ENCODE measurements at places on chromosomes 11 and 22. TPM values are rescaled to one million over a fixed set of nuclear protein-coding genes. Genes with fewer than 3 reads are reported as not detected.

The RFPL1 gene
- total RNA-seq = not detected

The LRRC32 gene
- 2.0 TPM for total RNA-seq

The TMEM191C gene
- 3.2 TPM for total RNA-seq

The BAIAP2L2 gene
- 0.25 TPM for total RNA-seq

The PRG2 gene
- not detected for total RNA-seq

The KCNK4 gene
- total RNA-seq = 1.5 TPM

The TRIM49C gene
- total RNA-seq = not detected

The NTM gene
- total RNA-seq = 125 TPM

The OR6A2 gene
- 0.49 TPM for total RNA-seq

The MS4A12 gene
- not detected for total RNA-seq

The ELF5 gene
- total RNA-seq = 0.25 TPM

The SPCS2 gene
- total RNA-seq = 22.9 TPM

All from temporal lobe (tissue), 4 donors.